Cardiac fibroblast (primary cell): ENCODE measurements at places on chromosomes 7 and 10.
A peak's percentile ranks its signal among the peaks of the same experiment; 100 is the strongest.

DNA sequence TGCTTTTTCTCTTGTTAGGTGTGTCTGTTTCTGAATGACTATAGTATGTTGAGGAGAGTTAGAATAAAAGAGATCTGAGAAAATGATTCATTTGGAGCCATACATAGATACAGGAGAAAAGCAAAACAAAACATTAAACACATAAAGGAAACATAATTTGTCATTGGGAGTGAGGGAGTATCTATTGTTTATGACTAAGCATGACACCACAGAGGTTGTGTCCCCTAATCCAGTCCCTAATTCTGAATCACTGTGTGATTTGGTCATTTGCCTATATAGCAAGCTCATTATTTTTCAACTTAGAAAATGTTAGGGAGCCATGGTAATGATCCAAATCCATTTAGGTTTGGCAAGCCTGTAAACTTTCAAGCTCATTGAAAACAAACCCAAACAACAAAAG lies 132.3 kb upstream of the BMPER start:
- DNase-seq, result peak; percentile 86

DNA sequence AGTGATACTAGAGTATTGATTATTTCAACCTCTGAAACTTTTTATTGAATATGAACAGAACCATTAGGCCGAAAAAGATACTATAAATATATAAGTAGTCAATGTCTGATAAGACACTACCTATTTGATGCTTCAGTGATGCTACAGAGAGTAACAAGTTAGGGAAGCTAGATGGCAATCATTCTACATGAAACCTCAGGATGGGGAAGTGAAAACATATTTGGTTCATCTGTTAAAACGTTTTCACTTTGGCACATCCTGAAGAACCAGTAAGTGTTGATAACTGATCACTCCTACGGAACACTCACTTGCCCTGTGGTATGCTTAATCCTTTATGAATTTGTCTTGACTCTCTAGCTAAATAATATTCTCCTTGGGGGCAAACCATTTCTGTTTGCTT lies 1064.9 kb downstream of the NXPH1 start:
- no peak for DNase-seq

GRCh38 chr10:76738991-76739390 lies 898.6 kb downstream of the KCNMA1 start:
- DNase-seq, result no peak

GRCh38 chr7:65441010-65441409 lies 67.4 kb downstream of the ZNF92 start:
- peak; percentile 82 for DNase-seq

DNA sequence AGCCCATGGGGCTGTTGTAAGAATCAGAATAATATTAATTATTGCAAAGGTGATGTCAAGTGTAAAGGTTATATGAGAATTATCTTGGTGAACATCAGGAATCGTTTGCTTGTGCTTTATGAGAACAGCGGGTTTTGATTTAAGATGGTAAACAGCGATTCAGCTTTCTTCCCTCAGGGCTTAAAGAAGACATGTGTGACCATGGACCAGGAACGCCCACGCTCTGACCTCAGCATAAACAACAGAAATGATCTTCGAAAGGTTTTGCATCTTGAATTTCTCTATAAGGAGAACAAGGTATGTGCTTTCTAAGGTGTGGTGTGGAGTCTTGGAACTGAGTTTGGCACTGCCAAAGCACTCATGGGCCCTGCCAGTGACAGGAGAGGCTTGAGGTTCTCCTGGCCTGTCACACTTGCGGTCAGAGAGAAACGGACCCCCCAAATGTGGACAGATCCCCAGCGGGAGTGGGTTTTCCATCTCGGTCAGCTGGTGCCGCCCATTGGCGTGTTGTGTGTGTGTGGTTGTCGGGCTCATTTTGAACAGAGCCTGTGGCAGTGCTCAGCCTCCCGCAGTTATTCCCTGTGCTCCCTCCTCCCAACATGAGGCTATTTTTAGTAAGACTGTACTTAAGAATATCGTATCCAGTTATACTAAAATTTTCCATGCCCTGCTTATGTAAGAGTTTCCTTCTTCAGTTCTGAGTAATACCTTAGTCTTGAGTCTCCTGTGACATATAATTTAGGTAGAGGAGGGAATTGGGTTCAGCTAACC lies 7.2 kb downstream of the MINDY4 start:
- DNase-seq, result peak; percentile 46

- no peak for DNase-seq
Measured at GRCh38 chr7:90458104-90458503, 11.3 kb upstream of the PTTG1IP2 start.

DNA sequence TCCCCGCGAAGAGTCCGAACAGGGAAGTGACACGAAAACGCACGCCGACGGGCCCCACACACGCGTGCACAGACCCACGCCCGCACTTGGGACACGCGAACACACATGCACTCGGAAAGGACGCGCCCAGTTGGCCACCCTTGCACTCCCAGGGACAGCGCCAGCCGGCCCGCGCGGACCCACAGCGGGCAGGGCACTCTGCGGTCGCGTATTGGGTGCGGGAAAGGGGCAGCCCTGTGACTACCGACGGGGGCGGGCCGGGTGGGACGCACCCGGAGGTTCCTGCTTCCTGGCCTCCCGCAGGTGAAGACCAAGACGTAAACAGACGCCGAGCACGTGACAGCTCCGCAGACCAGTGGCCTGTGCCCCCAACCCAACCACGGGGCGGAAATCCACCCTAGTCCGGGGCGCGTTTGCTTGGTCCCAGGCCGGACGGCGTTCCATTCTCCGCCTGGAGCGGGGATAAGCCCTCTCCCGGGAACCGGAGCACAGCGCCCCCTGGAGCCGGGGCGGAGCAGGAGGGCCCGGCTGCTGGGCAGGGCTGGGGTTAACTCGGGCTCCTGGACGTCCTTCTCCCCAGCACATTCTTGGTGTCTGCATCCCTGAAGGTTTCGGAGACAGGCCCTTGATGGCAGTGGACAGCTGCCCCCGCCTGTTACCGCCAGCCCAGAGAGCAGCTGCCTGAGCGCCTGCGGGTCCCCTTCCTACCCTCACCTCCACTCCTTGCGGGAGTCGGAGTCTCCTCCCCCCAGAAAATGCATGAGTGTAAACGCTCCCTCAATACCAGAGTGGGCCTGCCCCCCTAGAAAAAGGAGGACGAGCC lies 2.0 kb upstream of the LZTS2 start:
- peak; percentile 84 for DNase-seq

- peak; percentile 36 for DNase-seq
Measured at GRCh38 chr7:17021205-17021604, 139.4 kb upstream of the AGR3 start.

DNA sequence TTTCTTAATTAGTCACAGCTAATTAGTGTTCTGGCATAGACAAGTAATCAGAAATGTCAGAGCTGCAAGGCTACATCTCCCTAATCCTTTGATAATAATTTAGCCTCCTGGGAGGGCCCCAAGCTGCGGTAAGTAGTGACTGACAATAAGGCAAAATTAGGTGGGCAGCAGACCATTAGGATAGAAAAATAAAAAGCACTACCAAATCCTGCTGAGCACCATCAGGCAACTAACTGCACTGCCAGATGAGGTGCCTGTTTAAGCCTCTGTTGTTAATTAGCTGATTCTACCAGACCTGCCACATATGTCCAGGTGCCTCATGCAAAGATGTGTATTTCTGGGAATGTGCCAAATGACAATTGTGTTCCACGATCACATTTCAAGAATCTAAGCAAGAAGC lies 32.5 kb upstream of the FEZF1 start:
- no peak for DNase-seq

GRCh38 chr10:128713874-128714570 lies 587.8 kb upstream of the MKI67 start:
- no peak for DNase-seq

GRCh38 chr10:110502851-110503301 lies 5.2 kb downstream of the DUSP5 start:
- DNase-seq, result peak; percentile 61

- DNase-seq, result no peak
Measured at GRCh38 chr10:78563314-78563713, 505.5 kb upstream of the ZMIZ1 start.

- DNase-seq, result peak; percentile 63
Measured at GRCh38 chr10:29392376-29393021, 103.6 kb downstream of the LYZL1 start.

GRCh38 chr7:54810401-54810800 lies 51.4 kb upstream of the SEC61G start:
- no peak for DNase-seq

GRCh38 chr10:125559210-125559609 lies 123.8 kb downstream of the TEX36 start:
- no peak for DNase-seq

DNA sequence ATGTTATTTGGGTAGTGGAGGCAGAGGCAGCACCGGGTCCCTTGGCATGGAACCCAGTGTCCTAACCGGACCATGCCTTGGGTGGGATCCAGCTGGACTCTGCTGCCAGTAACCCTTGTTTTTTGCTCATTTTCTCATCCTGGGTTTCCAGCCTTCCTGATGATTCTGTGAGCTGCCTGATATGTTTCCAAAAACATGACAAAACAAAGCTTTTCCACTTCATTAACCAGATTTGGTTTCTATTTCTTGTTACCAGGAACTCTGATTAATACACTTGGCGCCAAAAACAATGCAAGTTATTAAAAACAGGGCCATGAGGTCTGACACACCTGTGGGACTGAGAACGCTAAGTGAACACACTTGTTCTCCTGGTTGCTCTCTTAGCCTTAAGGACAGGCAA lies 32.8 kb upstream of the DLG5 start:
- DNase-seq, result no peak

DNA sequence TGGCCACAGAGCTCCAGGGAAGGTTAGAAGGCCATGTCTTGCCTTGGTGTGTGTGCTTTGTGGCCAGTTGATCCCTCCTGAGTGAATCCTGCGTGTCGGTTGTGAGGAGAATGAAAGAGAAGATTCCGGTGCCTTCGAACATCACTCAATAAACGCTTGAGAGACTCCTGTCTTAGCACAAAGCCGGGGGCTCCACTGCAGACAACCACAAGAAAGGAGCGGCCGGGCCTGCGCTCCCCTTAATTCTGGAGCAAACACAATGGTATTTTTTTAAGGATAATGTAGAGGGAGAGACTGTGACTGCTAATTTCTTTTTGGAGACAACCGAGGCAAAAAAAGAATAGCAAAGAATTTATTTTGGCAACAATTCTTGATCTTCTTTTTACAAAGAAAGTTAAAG lies 286.8 kb upstream of the SHH start:
- DNase-seq, result no peak

DNA sequence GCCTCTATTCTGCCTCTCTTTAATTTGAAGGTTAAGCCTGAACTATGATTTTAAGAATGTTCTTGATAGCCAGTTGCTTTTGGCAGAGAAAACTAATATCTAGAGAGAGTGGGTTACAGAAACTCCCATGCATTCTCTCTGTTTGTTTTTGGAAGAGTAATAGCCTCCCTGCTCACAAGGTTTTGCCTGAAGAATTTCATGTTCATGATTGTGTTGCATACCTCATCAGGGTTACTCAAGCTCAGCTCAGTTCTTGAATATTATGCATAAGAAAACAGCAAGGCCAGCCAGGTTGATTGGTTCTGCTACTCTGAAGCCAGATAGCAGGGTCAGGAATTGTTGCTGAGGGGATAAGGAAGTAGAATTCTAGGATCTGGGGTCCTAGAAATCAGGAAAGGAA lies 137.4 kb downstream of the MDFIC start:
- DNase-seq, result no peak

DNA sequence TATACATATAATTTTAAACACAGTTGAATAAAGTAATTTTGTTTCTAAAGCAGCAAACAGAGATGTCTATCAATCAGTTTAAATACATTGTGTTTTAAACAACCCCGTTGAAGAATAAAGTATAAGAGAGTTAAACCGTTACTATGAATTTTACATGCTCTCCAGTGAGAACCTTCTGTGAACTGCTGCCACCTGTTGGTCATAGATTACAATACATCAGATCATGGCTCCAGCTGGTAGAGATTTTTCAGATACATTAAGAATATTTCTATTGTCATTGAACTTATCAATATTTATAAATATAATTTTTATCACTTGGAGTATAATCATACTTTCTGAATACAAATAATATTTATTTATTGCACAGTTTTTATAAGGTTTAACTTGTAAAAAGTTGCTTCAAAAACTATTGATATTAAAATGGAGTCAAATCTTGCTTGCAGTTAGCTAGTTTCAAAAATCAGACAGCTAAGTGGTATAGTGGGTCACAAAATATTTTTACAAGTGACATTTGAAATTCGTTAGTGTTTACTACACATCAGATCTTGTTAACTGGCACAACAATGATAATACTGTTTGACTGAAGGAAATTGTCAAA lies 561.2 kb upstream of the PHF14 start:
- peak; percentile 52 for DNase-seq

DNA sequence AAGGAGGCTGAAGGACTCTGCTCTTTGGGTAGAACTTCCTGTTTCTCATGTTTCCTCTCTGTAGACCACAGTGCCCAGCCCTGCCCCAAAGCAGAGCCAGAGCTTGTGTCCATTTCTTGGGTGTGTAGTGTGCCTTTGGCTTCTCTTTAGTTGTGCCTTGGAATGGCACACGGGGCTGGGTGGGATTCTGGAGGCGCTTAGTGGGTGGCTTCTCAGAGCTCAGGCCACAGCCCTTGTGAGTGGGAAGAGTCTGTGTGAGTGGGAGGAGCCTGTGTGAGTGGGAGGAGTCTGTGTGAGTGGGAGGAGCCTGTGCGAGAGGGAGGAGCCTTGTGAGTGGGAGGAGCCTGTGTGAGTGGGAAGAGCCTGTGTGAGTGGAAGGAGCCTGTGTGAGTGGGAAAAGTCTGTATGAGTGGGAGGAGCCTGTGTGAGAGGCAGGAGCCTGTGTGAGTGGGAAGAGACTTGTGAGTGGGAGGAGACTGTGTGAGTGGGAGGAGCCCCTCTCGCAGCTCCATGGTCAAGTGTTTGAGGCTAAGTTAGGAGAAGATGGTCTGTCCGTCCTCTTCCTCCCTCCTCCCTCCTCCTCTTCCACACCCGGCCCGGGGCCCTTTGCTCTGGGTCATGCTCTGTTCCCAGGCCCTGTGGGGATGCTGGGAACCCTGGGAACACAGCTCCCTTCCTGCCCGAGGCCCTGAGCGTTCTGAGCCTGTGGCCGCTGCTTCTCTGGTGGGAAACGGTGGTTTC lies 153.0 kb downstream of the GRK5 start:
- DNase-seq, result no peak

GRCh38 chr7:156665101-156665500 lies 24.5 kb downstream of the RNF32 start:
- DNase-seq, result peak; percentile 22

GRCh38 chr7:65285906-65286864 lies 87.5 kb upstream of the ZNF92 start:
- DNase-seq, result no peak

DNA sequence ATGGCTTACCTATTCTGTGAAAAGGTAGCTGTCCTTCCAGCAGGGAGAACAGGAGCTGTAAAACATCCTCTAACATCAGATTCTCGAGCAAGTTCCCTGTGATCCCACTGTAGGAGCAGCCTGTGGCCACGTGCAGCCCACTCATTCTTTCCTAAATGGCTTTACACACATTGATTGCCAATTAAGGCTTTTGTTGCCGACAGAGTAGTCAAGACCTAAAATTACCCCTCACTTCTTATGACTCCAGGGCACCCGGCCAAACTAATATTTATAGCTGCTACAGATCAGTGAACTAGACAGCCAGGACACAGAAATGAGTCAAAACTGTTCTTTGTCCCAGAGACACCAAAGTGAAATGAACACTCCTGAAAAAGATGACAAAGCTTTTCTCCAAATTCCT lies 832.1 kb downstream of the SORCS3 start:
- DNase-seq, result no peak

- DNase-seq, result no peak
Measured at GRCh38 chr7:4683043-4683883, 1.2 kb downstream of the FOXK1 start.
